ENCODE measurements at places on chromosomes 16 and 17. TPM values are rescaled to one million over a fixed set of nuclear protein-coding genes. Genes with fewer than 3 reads are reported as not detected.

DNA sequence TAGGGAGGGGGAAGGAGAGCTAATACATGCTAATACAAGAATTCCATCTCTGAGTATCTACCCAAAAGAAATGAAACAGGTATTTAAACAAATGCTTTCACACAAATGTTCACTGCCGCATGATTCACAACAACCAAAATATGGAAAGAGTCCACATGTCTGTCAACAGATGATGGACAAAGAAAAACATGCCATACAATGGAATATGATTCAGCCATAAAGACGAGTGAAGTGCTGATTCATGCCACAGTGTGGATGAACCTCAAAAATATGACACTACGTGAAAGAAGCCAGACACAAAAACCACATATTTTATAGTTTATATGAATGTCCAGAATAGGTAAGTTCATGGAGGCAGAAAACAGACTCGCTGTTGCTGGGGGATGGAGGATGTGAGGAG lies 321.4 kb downstream of the FOXL1 start:
- no peak for DNase-seq

The NPIPA7 gene
- 4.3 TPM for polyA plus RNA-seq

GRCh38 chr16:2752850-2753732 lies 653 bp downstream of the SRRM2 start:
- DNase-seq = peak; percentile 62

DNA sequence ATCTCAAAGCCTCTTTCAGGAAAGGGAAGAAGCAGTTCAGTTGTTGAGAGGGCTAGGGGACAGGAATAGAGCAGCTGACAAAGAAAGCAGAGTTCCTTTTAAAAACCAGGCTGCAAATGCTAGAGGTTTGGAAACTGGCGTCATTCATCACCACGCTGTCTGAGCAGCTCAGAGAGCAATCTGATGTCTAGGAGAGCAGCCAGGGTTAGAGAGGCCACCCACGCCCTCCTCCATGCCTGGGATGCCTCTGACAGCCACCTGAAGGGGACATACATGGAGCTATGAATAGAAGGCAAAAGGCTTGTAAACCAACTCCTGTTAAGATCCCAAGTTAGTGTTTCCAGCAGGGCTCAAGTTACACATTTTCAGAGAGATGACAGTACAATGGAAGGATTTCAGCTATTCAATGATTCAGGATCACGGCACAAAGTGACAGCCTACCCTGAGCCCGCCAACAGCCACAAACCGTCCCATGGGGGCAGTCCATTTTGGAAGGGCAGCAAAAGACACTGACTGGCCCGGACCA lies 12.4 kb downstream of the RAB5C start:
- DNase-seq = no peak

The PRAC1 gene
- not detected for polyA plus RNA-seq

The KRTAP4-1 gene
- not detected for polyA plus RNA-seq

The MPV17L gene
- polyA plus RNA-seq = 3.4 TPM

DNA sequence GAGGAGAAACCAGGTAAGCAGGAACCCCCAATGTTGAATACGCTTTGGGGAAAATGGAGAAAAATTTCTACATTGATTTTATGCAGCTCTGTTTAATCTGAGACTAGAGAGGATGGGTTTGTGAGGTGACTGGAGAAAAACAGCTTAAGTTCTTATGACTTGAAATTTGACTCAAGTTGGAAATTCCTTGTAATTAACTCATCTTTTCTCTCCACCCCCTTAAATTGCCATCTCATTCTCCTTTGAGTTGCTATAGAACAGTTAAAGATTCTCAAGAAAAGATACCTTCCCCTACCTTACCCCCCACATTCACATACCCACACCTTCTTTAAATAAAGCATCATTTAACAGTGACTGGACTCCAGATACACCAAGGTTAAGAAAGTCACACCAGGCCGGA lies 24.2 kb downstream of the ZNRF1 start:
- DNase-seq = no peak

DNA sequence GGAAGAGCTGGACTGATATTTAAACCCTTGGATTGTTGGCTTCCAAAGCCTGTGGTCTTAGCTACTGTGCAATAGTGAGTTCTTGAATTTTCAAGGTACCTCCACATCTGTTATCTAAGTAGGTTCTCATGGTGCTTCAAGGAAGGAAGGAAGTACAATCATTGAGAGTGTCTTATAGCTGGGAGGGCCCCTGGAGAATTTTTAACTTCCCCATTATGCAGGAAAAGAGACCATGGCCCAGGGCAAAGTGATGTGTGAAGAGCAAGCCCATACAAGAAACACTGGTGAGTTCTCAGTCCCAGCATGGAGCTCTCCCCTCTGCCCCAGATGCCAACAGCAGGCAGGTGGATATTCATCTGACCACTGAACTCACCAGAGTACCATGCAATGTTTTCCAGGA lies 169.0 kb upstream of the IRX6 start:
- no peak for DNase-seq
